ENCODE measurements at places on chromosomes 2 and 18.

GRCh38 chr2:3741396-3741795 is 38.0 kb downstream of the DCDC2C start:
- DNase-seq: no peak

- peak; percentile 49 for DNase-seq
These were observed 43.7 kb downstream of the POU3F3 start for GRCh38 chr2:104897515-104898184.

- no peak for DNase-seq
These were observed 19.5 kb downstream of the RELCH start for GRCh38 chr18:62206593-62206992.

DNA sequence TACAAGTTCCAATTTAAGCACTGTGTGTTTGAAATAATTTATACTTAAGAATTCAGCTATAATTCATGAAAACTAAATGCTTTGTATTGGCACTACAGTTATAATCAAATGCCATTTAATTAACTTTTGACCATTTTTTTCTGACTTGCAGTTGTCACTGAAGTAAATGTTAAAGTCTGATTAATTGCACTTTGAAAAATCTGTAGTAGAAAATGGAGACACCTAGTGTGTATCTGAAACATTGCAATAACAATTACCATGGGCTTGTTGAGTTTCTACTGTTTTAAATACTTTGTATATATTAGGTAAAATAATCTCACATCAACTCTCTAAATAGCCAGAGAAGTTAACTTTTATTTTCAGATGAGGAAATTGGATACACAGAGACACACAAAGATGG is 458.6 kb upstream of the FSIP2 start:
- DNase-seq: no peak

GRCh38 chr2:221019668-221020067 is 552.4 kb downstream of the EPHA4 start:
- DNase-seq: no peak

DNA sequence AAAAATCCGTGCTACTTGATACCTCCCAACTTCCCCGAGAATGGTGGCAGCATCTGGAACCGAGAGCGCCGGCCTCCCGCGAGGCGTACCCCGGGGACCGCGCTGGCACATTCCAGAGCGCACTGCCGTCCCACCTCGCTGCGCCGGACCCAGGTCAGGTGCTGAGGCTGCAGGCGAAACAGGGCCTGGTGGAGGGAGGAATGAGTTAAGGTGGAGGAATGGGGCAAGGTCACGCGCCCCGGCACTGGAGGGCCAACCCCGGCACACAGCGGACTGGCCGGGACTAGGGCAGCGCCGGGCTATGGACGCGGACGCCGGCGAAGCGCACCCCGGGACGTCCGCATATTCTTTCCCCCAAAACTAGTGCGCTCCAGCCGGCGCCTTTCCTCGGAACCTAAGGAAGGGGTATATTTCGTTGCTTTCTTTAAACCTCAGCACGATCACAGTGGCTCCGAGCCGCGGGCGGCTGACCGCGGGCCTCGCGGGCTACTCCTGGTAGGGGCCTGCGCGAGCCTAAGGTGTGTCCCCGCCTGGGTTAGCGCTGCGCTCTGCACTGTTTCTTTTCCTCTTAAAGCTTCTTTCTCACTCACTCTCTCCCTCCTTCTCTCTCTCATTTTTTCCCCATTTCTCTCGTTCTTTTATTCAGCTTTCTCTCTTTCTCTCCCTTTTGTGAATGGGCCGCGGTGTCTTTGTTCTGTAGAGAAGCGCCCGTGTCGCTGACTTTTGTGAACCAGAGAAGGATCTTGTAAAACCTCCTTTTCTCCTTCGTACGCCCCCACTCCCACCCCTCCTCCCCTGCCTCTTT is 2.1 kb upstream of the OTX1 start:
- no peak for DNase-seq

- DNase-seq: peak; percentile 22
These were observed 10.1 kb upstream of the ATP8B1 start for GRCh38 chr18:57813245-57813644.

DNA sequence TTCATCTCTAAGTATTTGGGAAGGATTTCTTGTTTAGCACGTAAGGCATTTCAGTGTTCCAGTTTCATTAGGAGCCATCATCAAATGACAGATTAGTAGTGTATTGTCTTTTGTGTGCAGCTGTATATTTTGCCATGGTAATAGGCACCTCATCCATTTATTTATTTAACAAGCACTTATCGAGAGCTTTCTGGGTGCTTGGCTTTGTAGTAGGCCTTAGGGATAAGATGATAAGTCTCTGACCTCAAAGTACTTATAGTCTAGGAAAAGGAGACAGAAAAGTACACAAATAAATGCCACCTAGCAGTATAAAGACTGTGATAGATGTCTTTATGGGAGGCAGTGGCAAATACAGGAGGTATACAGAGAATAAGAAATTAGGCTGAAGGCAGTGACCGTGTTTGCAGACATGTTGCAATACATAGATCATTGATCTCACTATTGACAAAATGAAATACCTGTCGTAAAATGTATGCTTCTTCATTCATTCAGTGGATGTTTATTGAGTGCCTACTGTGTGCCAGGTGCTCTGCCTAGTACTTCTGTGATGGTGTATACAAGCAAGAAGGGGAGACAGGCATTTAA is 265.9 kb downstream of the SETBP1 start:
- DNase-seq: no peak

DNA sequence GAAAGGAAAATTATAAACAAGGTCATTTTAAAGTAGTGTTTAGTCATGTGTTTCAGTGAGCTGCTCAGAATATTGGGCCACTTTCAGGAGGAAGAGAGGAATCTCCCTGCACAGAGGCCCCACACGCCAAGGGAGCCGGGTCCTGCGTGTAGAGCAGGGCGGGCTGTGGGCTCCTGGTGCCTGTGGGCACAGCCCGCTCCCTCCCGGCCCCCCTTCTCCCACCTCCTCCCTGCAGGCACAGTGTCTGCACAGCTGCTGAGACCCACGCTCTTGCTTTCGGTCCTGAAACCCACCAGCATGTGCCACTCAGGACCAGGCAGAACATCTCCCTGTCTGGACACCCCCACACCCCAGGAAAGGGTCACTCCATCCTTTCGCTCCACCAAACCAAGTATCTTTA is 167.6 kb upstream of the SALL3 start:
- no peak for DNase-seq

DNA sequence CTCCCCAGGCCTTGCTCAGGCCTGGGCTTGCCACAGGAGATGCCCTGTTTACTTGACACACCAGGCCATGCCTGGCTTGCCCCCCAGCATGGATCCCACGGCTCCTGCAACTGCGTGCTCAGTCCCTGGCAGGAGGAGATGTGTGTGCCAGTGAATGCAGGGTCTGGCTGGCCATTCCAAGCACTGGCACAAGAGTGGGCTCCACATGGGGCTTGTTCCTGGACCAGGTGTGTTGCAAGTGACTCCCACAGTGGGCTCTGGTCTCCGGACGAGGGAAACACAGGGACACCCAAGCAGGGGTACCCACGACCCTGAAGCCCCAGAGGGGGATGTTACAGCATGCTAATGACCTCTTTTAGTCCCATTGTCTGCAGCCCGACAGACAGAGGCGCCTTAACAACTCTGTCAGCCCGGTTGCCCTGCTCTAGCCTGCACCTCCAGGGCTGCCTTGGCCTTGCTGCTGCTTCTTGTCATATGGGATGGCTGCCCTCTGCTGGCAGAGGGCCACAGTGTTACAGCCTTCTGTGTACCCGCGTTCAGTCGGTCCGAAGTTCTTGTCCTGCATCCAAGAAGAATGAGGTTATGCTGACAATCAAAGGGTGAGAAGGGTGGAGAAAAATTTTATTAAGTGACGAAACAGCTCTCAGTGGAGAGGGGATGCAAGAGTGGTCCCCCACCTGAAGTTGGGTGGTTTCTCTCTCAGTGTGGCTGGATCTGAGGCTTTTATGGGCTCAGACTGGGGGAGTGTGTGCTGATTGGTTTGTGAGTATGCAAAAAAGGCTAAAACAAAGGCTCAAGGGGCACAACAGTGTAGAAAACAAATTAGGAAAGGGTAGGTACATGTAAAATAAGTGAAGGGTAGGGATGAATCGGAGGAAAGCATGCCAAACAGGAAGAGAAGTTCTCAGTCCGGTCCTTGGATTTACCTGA is 180.4 kb downstream of the MBD5 start:
- no peak for DNase-seq

DNA sequence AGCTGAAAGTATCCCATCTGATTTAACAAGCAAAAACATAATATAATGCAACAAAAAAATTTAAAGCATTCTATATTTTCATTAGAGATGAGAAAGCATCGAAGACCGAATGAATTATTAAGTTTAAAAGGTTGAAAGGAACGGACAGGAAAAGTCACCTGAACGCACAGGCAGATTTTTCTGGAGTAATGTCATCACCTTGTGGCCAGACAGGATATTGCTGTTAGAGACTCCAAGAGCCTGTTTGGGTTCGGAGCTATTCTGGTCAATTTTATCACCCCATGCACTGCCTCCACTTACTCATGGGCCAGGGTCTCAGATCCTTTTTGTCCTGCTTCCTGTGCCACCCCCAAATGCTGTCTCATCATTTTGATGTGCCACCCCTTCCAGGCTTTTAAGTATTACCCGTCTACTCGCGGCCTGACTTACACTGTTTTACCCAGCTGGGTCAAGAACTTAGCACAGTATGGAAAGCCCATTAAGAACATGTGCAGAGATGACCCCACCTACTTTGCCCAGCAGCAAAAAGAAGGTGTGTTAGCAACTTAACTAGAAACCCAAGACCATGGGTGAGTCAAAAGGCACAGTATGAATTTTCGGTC is 27.3 kb downstream of the GKN2 start:
- no peak for DNase-seq

- no peak for DNase-seq
These were observed 17.9 kb upstream of the ALPI start for GRCh38 chr2:232438091-232438490.

- no peak for DNase-seq
These were observed 504.2 kb downstream of the TDRD15 start for GRCh38 chr2:21627938-21628337.

- DNase-seq: no peak
These were observed 90.1 kb upstream of the ARL5A start for GRCh38 chr2:151918308-151918707.

DNA sequence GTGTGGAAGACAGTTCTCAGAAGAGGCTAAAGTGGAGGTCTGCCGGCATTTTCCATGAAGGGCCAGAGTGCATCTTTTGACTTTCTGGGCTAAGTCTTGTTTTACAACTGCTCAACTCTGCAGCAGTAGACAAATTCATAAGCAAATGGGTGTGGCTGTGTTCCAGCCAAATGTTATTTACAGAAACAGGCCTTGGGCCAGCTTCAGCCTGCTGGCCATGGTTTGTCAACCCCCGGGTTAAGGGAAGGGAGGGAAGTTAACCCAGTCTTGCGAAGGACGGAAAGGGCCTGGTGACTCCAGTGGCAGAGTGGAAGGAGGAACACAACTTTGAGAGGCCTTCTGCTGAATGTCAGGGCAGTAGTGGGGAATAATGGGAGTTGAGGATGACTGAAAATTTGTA is 34.3 kb upstream of the NCKAP5 start:
- DNase-seq: no peak

DNA sequence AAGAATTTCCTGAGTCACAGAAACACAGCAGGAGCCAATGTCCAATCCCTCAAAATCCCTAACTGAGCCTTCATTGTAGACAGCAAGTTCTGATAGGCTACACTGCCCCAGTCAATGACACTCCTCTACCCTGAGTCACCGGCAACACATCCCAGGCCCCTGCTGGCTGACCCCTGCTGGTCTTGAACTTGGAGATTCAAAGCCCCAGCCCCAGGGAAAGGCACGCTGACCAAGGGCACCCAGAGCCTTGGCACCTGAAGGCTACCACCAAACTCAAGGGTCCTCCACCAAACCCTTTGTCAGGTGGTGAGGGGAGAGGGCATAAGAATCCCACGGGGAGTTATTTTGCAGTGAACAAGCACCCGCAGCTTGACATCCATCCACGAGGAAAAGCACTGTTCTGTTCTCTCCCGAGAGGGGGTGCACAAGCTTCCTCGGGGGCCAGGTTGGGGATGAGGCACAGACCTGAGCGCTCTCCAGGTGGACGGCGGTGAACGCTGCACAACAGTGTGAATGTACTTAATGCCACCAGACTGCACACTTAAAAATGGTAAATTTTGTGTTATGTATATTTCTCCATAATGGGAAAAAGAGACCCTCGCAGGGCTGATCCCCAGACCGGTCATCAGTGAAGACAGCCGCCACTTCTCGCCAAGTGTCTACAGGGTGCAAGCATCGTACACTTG is 46.9 kb downstream of the TFCP2L1 start:
- no peak for DNase-seq

GRCh38 chr18:8841781-8842485 is 136.6 kb downstream of the MTCL1 start:
- DNase-seq: no peak

- DNase-seq: no peak
These were observed 76.8 kb downstream of the MAPRE2 start for GRCh38 chr18:35117951-35118411.

DNA sequence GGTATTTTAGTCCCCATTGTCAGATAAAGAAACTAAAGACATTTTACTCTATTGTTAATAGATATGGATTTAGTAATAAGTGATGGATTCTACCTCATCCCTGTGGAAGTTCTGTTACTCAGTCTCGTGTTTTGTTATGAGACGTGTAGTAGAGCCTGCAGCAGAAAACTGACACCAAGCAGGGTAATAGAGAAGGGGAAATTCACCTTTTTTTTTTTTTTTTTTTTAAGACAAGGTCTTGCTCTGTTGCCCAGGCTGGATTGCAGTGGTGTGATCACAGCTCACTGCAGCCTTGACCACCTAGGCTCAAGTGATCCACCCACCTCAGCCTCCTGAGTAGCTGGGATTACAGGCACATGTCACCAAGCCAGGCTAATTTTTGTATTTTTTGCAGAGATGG is 164.5 kb downstream of the CERS6 start:
- DNase-seq: no peak

GRCh38 chr2:42182654-42183308 is 13.6 kb downstream of the EML4 start:
- DNase-seq: no peak

- DNase-seq: no peak
These were observed 122.9 kb downstream of the ROCK1 start for GRCh38 chr18:20988726-20989125.

All from T1000 (cell line).